ENCODE measurements at places on chromosomes 2 and 18.

DNA sequence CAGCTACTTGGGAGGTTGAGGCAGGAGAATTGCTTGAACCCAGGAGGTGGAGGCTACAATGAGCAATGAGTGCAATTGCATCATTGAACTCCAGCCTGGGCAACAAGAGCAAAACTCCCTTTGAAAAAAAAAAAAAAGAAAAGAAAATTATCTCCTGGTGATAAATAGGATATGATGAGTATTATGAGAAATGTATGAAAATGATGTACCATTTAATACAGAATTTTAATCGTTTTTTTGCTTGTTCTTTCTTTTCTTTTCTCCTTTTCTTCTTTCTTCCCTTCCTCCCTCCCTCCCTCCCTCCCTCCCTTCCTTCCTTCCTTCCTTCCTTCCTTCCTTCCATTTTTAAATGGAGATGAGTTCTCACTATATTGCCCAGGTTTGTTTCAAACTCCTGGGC is 40.4 kb downstream of the TTC27 start:
- no peak for DNase-seq

DNA sequence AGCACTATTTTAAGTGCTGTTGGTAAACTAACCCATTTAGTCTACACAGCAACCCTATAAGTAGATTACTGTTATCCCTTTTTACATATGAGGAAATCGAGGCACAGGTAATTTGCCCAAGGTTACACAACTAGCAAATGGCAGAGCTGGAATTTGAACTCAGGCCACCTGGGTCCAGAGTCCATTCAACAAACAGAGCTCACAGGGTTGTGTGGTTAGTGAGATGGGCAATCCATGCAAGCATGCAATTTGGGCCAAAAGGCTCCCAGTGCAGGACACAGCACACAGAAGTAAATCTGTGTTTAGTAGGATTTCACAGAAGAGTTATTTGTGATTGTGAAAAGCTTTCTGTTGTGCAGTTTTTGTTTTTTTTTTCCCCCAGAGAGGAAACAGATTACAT is 187.8 kb upstream of the MSH6 start:
- no peak for DNase-seq

DNA sequence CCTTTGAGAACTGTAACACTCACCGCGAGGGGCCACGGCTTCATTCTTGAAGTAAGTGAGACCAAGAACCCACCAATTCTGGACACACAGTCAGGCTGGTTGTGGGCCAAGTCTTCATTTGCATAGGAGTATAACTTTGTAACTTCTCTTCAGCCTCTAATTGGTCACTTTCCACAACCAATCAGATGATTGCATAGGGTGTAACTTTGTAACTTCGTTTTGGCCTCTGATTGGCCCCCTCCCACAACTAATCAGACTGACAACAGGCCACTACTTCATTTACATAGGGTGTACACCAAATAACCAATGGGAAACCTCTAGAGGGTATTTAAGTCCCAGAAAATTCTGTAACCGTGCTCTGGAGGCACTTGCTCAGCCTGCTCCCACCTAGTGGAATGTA is 77.5 kb upstream of the TCF4 start:
- DNase-seq: no peak

DNA sequence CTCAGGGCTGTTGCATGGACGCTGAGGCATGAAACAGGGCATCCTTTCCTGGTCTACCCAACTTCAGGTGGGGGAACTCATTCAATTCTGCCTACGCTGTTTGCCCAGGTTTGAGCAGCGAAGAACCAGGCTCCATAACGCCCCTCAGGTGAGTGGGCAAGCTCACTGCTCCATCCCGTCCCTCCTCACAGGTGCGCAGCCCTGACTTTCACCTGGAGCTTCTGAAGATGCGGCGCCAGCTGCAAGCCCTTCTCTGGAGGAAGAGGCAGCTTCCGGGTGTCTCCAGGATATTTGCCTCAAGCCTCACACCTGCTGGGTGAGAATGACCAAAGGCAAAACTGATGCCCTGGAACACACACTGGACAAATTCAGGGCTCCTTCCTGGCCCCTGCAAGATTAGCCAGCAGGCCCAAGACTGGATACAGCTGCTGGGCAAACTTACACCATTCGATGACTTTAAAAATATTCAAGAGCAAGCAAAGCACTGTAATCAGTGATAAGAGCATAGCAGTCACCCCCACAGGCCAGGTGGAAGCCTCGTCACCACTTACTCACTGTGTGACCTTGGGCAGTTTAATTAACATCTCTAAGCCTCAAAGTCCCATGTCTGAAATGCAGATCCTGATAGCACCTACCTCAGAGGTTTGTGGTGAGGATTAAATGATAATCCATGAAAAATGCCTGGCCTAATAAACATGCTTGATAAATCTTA is 97.7 kb downstream of the GYPC start:
- no peak for DNase-seq

- no peak for DNase-seq
Observed at GRCh38 chr2:53960476-53960875, 10.3 kb downstream of the PSME4 start.

DNA sequence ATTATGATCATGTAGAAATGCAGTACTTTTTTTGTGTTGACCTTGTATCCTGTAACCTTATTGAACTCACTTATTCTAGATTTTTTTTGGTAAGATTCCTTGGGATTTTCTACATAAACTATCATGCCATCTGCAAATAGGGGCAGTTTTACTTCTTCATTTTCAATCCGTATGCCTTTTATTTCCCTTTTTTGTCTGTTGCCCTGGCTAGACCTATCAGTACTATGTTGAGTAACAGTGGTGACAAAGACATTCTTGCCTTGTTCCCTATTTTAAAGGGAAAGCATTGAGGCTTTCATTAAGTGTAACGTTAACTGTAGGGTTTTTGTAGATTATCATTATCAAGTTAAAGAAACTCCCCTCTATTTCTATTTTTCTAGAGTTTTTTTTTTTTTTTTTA is 92.3 kb downstream of the LYPD1 start:
- no peak for DNase-seq

DNA sequence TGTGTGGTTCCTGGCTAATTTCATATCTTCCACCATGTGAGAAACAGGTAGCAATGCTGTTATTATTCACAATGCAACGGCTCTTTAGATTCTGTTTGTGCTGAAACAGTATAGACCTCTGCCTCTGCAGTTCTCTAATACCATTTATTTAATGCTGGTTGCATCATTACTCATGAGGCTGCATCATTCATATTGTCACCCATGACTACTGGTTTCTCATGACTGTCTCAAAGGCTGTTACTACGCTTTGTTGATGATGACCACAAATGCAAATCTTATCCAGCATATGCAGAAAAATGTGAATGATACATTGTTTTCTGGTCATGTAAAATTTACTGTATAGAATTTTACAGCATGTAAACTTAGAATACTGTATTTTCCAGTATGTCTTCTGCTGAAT is 22.5 kb downstream of the CAVIN2 start:
- DNase-seq: no peak

- no peak for DNase-seq
Observed at GRCh38 chr18:70036771-70037347, 89.2 kb upstream of the CD226 start.

DNA sequence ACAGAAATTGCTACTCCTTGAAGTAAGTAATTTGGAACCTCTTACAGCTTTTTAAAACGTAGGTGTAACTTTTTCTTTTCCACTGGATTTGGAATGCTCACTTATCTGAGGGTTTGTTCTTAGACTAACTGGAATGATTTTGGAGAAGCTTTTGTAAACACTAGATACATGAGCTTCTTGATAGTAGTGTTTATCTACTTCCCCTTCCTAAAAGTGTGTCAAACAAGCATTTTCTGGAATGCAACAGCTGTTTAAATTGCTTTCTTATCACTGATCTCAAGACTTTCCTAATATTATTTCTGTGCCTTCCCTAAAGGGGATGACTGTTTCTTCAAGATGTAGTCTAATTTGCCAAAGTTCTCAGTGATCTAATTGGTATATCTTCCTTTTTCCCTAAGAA is 282.6 kb downstream of the CCDC178 start:
- DNase-seq: no peak

DNA sequence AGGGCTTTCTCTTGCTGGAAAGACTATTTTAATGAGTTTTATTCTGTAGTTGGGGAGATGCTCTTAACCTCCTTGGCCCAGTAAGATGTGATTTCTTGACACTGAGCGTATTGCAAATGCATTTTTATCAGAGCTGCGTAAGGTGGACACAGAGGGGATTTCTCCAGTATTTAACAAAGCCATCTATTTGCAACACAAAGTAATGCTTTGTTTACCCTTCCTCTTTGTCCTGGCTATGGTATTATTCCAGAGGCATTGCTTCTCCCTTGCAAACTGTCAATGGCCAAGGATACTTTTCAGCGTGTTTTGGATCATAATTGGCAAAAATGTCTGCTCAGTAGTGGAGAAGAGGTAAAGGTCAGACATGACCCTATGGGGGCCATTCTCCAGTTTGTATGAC is 90.8 kb upstream of the PIK3C3 start:
- DNase-seq: no peak

GRCh38 chr2:17791121-17791816 is 25.0 kb upstream of the MSGN1 start:
- no peak for DNase-seq

DNA sequence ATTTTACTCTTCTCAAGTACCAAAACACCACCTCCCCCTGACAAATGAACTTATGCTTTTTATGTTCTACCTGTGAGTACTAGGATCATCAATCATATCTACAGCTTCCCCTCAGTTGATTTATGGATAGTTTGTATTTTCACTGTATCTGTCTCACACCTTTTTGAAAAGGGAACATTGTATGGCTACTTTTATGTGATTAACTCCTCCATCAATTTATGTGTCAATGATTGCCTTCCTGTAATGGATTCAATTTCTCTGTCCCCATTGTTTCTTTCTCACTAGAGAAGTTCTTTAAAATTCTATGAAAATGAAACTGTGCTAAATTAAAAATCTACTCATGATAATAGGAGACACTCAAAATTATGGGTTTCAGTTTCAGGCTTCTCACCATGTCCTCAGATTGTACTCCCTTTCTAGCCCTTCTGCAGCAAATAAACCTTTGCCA is 935.0 kb downstream of the TRIB2 start:
- DNase-seq: no peak

- no peak for DNase-seq
Observed at GRCh38 chr18:10892786-10893185, 256.6 kb downstream of the PIEZO2 start.

DNA sequence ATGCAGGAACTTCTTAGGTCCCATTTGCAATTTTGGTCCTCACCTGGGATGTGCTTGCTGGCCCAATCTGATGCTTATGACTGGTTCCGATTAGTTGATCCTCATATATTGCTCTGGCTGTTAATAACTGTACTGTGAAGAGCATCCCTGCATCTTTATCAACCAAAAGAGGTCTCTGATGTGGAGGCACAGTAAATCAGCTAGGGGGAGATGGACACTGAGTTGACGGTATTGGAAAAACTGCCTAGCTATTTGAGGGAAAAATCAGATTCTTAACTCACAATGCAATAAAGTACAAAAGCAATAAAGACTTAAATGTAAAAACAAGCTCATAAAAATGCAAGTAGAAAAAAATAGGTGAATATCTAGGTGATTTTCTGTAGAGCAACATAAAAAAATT is 188.0 kb upstream of the TCF4 start:
- DNase-seq: no peak

DNA sequence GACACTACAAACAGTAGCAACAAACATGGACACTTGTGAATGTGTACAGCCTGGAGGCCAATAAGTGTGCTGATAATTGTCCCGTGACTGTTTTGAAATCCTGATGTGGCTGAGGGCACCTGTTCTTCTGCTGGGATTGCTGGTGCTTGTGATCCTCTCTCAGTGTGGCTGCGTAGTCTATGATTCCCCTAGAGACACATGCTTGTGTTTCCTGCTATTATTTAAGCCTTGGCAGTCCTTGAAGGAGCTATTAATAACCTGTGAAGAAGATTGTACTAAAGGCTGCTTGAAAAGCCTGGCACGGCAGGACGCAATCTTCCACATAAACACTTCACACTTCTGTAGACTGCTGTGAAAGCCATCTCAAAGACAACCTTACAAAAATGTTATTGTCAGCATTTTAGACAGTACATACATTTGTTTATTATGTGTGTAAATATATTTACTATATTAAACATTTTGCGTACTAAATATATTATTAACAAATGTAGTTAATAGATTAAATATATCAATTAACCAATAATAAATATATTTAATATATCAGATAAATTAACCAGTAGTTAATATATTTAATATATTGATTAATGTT is 71.4 kb downstream of the GALR1 start:
- no peak for DNase-seq

- peak; percentile 10 for DNase-seq
Observed at GRCh38 chr2:25894135-25894830, 16.0 kb upstream of the ASXL2 start.

- DNase-seq: no peak
Observed at GRCh38 chr2:172040311-172040710, 40.6 kb downstream of the METAP1D start.

- no peak for DNase-seq
Observed at GRCh38 chr2:46841621-46842020, 74.0 kb downstream of the MCFD2 start.

- DNase-seq: no peak
Observed at GRCh38 chr18:34959211-34959829, 81.9 kb upstream of the MAPRE2 start.

GRCh38 chr2:73928963-73929347 is 2.3 kb downstream of the DGUOK start:
- DNase-seq: no peak
